EH (cell line): ENCODE measurements at places on chromosomes 12 and 14.

GRCh38 chr12:113897406-113897805 lies 68.7 kb downstream of the RBM19 start:
- no peak for DNase-seq

DNA sequence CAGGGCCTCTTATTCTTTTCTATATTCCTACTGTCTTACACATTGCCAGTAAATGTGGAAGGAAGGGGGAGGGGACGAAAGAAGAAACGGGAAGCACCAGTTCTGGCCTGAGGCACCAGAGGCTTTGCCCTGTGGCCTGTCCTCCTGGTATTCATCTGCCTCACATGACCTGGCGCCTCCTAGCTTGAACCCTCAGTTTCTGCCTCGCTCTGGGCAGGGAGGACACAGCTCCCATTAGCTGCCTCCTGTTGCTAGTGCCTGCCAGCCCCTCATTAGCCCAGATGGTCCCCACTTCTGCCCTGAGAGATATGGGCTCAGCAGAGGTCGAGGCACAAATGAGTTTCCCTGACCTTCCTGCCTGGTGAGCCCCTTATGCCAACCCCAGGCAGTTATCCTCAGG lies 3.0 kb upstream of the PLEKHG6 start:
- no peak for DNase-seq

GRCh38 chr14:74195623-74196022 lies 43.6 kb upstream of the VSX2 start:
- no peak for DNase-seq

DNA sequence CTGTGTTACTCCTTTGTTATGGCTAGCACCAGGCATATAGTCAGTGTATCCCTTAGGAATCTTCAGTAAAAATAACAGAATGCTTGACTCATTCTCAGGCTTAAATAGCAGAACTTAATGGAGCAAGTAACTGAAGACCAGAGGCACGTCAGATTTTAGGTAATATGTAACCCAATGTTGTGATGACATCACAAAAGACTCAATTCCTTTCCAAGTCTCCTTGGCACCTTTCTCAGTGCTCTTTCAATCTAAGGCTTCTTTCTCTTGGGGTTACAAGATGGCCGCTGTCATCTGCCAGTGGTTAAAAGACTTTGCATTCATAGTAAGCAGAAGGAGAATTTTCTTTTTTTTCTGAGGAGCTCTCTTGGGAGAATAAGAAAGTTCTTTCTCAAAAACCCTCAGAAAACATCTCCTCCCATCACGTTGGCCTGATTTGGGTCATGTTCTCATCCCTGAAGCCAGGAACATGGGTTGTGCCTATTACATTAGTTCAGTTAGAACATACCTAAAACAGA lies 33.4 kb upstream of the DCN start:
- peak; percentile 70 for DNase-seq

DNA sequence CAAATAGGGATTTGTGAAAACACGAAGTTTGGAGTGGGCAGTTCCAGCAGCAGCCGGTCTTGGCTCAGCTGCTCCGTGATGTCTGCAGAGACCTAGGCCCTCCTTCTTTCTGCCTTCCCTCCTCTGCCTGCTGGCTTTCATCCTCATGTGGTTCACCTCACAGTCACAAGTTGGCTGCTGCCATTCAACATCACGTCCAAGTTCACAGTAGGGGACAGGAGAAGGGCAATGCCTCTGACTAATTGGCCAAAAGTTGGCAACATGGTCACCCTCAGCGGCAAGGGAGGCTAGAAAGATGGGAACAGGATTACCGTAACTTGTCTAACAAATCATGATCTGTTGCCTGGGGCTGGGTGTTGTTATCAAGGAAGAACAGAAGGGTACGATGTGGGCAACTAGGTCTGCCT lies 7.8 kb upstream of the CACNA2D4 start:
- DNase-seq, result no peak

DNA sequence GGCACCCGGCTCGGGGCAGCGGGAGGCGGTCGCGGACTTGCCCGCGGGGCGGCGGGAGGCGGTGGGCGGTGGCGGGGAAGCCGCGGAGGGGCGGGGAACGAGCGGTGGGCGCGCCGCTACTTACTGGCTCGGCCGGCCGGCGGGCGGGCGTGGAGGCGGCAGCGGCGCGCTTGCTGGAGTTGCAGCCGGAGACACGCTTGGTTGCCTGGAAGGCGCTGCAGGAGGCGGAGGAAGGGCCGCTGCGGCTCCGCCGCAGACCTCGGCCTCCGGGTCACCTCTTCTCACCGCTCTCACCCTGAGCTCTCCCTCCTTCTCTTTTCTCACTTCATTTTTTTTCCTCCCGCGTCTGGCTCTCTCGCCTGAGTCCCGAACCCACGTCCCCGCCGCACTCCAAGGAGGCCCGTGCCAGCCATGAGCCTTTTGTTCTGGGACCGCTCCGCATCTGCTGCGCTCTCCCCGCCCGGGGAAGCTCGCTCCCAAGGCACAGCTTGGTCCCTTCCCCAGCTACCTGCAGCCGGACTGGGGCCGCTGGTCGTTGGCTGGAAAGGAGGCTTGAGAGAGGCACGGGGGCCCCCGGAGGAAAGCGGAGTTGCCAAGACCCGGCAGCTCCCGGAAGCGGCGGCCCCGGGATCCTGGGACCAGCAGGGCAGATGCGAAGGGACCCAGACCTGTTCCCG lies 592 bp upstream of the KCNK10 start:
- DNase-seq, result peak; percentile 16

GRCh38 chr14:42163136-42163535 lies 556.5 kb downstream of the LRFN5 start:
- no peak for DNase-seq

GRCh38 chr14:106844608-106845285 lies 1318.4 kb downstream of the TMEM121 start:
- no peak for DNase-seq

DNA sequence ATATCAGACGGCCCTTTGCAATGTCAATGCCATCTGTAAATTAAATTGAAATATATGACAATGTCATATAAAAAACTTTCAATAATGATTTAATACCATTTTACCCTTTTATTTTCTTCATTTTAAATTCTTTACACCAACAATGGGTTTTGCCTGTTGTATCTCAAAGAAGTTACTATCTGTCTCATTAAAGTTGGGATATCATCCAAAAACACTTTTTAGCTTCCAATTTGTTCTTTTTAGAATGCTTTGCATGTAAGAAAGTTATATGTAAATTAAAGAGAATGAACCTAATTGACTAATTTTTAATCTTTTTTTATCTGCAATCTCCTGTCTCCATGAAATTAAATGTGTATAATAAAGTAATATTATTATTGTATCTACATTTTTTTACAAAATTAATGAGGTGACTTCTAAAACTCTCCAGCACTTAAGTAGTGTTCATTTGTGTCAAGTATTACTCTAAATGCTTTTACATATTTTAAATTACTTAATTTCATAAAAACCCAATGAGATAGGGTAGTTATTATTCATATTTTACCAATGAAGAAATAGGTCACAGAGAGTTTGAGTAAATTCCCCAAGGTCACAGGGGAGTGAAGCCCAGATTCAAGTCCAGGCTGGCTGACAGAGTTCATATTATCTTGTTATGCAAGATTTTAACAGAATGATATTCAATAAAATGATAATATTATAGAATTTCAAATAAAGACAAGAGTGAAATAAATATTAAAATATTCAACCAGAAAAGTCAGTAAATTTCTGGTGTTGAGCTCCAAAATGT lies 673.0 kb upstream of the FLRT2 start:
- DNase-seq, result no peak

DNA sequence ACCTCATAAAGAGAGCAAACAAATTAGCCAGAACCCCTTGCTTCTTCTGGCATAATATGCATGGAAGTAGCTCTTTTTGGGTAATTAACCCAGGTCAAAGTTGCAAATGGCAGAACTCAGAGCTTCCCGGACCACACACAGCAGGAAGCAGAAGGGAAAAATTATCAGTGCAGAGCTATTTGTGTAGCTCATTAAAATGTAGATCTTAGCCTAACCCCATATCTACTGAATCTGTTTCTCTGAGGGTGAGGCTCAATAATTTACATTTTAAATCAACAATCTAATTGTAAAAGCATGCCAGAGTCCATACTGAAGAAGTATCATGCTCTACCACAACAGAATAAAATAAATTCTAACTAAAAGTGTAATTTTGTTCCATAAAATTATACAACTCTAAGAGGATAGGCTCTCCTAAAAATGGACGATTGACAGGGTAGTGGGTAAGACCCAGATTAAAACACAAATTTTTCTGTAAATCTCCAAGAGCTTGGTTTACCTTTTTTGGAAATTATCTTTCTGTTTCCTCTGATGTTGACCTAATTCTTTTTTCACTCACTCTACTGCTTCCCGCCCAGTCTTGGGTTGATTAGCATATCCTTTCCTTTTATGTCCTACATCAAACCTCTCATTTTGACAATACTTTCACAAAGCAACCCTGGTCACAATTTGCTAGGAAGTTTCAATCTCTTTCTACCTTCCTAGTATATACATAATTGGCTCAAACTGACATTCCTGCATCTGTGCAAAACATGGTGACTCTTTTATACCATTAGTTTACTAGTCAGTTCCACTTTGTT lies 213.3 kb upstream of the SLC16A7 start:
- no peak for DNase-seq

DNA sequence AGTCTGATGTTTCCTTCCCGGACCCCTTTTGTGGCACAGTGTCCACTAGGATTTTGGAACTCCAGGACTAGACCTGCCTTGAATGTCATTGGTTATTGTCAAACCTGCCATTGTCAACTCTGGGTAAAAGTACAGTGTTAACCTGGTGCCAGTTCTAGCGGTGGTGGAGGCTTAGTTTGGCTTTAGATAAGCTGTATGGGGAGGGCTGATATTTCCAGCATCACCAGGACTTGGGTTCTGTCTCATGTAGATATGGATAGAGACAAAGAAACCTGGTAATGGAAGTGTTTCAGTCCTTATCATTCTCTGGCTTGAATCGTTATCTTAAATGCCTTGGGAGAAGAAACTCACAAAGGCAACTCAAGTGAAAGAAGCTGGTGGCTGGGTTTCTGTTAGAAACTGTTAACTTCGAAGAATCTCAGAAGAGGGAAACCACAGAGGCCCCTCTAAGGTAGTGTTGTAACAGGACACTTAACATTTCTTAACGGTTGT lies 10.6 kb downstream of the CHST11 start:
- DNase-seq, result no peak

GRCh38 chr12:47527816-47528215 lies 178.0 kb downstream of the RPAP3 start:
- DNase-seq, result peak; percentile 88

- DNase-seq, result no peak
These were observed 314.2 kb downstream of the EGLN3 start for GRCh38 chr14:33636716-33637115.

- peak; percentile 86 for DNase-seq
These were observed 24.2 kb upstream of the NEDD1 start for GRCh38 chr12:96882862-96883261.

GRCh38 chr14:92978229-92979021 lies 55.5 kb downstream of the CHGA start:
- no peak for DNase-seq
